Activated T-cell treated with anti-CD3 and anti-CD28 coated beads for 48 hours (primary cell): ENCODE measurements at places on chromosomes 6 and 20.
A peak's percentile ranks its signal among the peaks of the same experiment; 100 is the strongest.

- no peak for DNase-seq
Observed at GRCh38 chr6:155040901-155041650, 46.0 kb downstream of the TIAM2 start.

DNA sequence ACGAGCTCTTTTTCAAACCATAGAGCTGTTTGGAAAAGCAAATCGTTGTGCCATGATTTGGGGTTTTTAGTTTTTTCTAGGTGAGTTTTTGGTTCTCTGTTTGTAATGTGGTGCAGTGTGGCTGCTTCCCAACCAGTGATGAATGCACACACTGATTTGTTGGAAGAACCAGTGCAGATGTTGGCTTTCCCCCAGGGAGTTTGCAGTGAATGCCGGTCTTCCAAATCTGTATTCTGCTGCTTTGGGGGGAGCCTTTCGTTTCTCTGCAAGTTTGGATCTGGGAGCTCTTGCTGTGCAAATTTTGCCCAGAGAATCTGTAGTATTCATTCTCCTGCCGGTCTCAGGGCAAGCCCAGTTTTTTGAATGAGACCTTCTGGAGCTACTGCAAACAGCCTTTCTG lies 14.5 kb downstream of the HECA start:
- no peak for DNase-seq

- DNase-seq, result no peak
Observed at GRCh38 chr6:168690271-168690670, 249.3 kb downstream of the SMOC2 start.

- no peak for DNase-seq
Observed at GRCh38 chr6:108581237-108581931, 20.7 kb downstream of the FOXO3 start.

DNA sequence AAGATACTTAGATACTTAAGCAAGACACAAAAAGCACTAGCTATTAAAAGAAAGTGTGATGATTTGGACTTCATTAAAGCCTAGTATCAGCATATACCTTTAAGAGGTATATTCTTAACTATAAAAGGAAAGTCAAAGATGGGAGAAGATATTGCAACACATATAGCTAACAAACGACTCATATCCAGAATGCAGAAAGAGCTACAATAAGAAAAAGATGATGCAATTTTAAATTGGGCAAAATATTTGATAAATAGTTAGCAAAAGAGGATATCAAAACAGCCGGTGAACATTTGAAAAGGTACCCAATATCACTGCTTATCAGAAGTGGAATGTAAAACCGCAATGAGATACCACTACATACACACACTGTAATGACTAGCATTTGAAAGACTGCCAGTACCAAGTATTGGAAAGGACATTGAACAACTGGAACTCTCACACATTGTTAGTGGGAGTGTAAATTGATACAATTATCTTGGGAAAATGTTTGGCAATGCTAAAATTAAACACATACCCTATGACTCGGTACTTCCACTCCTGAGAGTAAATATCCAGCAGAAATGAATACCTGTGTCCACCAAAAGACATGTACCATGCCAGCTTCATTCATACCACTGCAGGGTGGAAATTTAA lies 25.7 kb downstream of the MUC22 start:
- no peak for DNase-seq

DNA sequence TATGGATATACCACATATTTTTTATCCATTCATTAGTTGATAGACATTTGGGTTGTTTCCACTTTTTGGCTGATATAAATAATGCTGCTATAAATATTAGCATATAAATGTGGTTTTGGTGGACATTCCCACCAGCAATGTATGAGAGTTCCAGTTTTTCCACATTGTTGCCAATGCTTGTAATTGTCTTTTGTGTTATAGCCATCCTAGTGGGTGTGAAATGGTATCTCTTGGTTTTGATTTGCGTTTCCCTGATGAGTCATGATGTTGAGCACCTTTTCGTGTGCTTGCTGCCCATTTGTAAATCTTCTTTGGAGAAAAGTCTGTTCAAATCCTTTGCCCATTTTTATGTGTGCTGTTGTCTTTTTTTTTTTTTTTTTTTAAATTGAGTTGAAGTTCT lies 54.4 kb downstream of the DHX35 start:
- DNase-seq, result no peak

GRCh38 chr6:6811128-6812009 lies 222.8 kb downstream of the LY86 start:
- no peak for DNase-seq

DNA sequence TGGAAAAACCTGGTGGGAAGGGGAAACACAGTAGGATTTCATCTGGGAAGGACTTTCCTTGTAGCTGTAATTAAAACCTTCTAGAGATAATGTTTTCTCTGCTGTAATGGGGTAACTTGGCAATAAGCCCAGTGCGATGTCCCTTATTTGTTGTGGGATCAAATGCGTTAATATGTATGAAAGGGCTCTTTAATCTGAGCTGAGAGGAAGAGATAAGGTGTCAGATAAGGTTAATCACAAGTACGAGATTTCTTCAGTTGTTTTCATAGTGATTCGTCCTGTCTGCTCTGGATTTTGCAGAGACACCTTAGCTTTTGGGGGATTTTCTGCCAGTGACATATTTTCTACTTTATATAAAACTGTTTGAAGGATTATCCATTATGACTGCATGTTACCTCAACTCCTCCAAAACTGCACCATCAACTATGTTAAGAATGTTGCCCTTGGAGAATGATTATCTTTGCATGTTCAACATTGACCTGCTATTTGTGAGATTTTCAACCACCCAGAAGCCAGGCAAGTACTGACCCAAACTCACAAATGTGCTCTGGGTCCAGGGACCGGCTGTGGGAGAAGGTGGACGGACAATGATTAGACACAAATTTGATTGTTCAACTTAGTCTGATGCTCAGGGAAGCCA lies 21.2 kb upstream of the ELOVL5 start:
- no peak for DNase-seq

DNA sequence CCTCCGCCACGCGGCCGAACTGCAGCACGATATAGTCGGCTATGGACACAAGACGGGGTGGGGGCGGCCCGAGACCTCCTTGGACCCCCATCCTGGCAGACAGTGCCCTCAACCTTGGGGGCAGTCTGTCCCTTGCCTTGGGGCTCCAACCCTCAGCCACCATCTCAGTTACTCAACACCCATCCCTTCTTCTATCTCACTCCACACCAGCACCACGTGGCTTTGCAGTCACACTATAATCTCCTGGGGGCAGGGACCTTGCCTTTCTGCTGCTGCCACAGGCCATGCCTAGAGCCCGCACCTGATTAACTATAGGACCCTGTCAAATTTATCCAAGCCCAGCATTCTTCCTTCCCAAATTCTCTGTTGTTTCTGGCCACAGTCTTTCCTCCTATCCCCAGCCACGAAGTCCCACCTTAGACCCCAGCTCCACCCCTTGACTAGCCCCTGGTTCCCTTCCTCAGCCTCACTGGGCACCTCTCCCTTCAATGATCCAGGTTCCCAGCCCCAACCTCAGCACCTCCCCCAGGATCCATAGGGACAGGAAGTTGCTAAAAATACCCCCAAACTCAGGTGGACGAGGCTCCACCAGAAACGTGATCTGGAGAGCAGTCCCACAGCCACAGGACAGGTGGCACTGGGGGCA lies 1.7 kb upstream of the TEAD3 start:
- DNase-seq, result no peak

- DNase-seq, result no peak
Observed at GRCh38 chr6:46917002-46917545, 4.7 kb downstream of the ADGRF5 start.

DNA sequence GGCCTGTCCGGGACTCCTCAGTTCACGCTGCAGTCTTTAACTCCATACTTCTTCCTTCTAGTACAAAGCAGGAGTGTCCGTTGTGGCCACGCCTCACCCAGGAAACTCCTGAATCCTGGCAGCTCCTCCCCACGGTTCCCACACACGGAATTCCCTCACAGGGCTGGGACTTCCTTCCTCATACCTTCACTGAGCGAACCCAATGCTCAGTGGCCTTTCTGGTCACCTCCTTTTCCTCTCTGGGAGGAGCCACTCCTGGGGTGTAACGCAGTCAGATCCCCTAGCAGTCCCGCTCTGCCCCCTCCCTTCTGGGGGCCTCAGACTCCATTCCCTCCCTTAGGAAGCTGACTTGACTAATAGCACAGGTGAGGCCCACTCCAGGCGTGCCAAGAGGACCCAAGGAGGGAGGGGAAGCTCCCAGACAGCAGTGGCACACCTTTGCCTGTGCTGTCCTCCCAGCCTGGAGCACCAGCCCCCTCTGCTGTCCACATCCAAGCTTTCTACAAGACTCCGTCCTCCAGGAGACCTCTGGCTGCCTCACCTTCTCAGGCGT lies at the start of gene SLC52A3:
SLC52A3 (minus strand) TSS at position 75 of the 553 bp plus-strand sequence. CDS start 2,726 bp downstream, outside the sequence.
- DNase-seq, result no peak

- no peak for DNase-seq
Observed at GRCh38 chr6:52328303-52328662, 33.7 kb upstream of the PAQR8 start.

GRCh38 chr20:36572701-36573102 lies 695 bp upstream of the TGIF2 start:
- DNase-seq, result peak; percentile 68

- no peak for DNase-seq
Observed at GRCh38 chr20:51871943-51872342, 69.6 kb upstream of the SALL4 start.

DNA sequence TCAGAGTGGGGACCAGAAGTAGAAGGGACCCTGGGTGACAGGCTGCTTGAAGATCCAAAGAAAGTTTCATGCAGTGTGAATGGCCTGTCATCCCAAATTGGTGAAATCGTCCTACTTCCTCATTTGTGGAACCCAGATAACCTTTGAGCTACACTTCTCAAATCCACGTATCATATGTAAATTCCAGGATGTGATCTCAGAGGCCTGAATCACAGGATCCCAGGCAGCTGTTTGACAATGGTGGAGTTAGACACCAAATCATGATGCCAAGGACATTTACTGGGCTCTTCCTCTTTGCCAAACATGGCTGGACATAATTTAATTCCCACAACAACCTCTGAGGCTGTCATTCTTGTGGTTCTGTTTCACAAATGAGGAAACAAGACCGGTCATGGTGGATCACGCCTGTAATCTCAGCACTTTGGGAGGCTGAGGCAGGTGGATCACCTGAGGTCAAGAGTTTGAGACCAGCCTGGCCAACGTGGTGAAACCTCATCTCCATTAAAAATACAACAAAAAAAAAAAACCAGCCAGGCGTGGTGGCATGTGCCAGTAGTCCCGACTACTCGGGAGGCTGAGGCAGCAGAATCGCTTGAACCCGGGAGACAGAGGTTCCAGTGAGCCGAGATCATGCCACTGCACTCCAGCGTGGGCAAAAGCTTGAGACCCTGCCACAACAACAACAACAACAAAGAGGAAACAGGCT lies 39.9 kb upstream of the TTPAL start:
- DNase-seq, result no peak

GRCh38 chr6:124310139-124310538 lies 506.5 kb downstream of the NKAIN2 start:
- no peak for DNase-seq

- DNase-seq, result no peak
Observed at GRCh38 chr6:129635396-129636130, 74.4 kb downstream of the ARHGAP18 start.

DNA sequence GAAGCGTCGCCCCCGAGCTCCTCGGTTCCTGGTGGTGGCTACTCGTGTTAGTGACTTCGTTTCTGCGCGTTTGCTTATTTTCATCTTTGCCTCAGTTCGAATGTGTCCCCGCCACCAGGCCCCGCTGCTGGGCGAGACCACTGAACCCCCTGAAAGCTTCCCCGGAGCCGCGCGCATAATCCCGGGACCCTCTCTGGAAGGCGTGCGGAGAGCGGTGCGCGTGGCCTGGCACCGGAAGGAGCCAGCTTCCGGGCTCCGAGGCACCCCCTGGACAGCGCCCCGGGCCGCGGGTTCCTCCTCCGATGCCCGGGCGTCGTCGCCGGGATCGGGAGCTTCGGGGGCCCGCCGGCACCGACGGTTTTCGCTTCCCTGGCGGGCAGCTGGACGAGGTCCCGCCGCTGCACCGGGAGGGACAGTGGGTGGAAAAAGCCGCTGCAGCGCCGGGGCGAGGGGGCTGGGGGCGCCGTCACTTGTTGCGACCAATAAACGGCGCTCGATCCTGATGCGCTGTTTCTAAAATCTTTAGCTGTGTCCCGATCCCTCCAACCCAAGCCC lies 643 bp upstream of the SLC35D3 start:
- no peak for DNase-seq

DNA sequence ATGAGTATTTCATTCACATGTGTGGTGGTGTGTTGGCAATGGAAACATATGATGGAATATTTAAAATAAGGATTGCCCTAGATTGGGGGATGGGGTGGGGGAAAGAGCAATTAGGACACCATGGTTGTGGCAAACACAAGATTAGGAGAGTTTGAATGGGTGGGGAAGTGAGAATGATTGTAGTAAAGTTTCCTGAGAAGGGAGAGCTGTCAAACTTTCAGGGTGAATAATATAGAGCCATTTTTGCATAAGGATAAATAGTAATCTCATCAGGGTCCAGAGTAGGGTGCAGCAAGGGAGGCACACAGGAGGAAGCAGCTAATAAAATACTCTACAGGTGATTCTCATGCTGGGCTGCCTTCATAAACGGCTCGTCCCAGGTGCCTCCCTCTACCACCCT lies 294.9 kb upstream of the MARCKS start:
- DNase-seq, result no peak

GRCh38 chr6:158611541-158612370 lies 32.8 kb downstream of the DYNLT1 start:
- DNase-seq, result no peak

DNA sequence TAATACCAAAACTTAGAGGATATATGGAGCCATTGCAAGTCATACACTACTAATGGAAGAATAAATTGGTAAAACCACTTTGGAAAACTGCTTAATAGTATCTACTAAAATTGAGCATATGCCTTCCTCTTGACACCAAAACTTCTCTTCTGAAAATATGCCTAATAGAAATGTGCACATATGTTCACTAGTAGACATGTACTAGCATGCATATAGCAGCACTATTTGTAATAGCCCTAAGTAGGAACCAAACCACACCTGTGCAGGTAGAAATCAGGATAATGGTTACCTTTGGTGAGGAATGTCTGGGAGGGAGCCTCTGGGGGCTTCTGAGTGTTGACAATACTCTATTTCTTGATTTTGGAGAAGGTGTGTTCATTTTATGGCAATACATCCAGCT lies 424.8 kb upstream of the BTBD3 start:
- no peak for DNase-seq

- no peak for DNase-seq
Observed at GRCh38 chr6:111871207-111871606, 2.0 kb downstream of the FYN start.

DNA sequence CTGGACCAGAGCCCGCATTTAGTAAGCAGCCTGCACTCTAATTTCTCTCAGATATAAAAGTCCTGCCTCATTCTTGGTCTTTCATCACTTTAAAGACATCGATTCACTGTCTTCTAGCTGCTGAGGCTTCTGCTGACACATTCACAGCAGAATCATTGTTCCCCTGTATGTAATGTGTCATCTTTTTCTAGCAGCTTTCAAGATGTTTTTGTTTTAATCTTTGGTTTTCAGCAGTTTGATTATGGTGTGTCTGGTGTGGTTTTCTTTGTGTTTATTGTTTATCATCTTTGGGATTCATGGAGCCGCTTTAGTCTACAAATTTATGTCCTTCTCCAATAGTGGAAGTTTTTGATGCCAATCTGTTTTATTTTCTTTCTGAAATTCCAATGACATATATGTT lies 157.3 kb upstream of the STMND1 start:
- DNase-seq, result no peak
